ENCODE measurements at places on chromosomes 12 and 14. TPM values are rescaled to one million over a fixed set of nuclear protein-coding genes. Genes with fewer than 3 reads are reported as not detected.

CMA1 gene
- total RNA-seq: not detected

PROX2 gene
- not detected for total RNA-seq

IL26 gene
- not detected for total RNA-seq

DNA sequence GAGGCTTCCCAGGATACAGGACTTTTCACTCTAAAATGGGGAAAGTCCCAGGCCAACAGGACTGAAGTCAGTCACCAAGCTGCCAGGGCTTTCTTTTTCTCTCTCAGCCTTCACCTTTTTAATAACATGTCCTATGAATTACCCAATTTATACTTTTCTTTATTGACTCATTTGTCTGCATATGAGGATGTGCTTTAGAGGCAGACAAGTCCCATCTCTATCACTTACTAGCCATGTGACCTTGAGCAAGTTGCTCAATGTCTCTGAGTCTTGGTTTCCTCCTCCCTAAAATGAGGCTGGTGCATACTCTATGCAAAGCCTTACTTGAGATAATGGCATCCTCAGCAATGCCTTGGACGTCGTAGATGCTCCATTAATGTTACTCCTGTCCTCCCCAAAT lies 98.1 kb upstream of the TMPO start:
- no peak for ATAC-seq

GRCh38 chr12:2306735-2307134 lies 253.9 kb downstream of the CACNA1C start:
- ATAC-seq: no peak

AP1G2 gene
- 43.1 TPM for total RNA-seq

PTPRO gene
- 10.7 TPM for total RNA-seq
